T-cell (primary cell): ENCODE measurements at places on chromosomes 7 and 10. TPM values are rescaled to one million over a fixed set of nuclear protein-coding genes. Genes with fewer than 3 reads are reported as not detected.

EBLN1 gene
- not detected for total RNA-seq

DNA sequence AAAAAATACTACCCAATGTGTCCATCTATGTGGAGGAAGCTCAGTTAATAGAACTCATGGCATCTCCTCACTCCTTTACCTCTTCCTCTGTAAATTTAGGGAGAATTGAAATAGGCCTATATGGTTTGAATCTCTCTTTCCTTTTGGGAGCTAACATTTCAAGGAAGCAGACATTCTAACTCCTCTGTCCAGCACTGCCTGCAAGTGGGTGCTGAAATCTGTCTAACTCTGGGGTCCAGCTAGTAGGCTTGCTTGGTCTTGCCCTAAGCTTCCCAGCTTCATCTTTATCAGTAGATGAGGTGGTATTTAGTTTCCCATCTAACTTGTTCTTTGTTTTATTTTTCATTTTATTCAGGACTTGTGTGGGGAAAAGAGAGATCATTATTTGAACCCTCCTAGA is 23.2 kb downstream of the CYCS start:
- no peak overlapping the region for H3K4me3 ChIP-seq
- DNase-seq: no peak

AGR2 gene
- 2.5 TPM for total RNA-seq

GRCh38 chr10:128852449-128852848 is 614.6 kb upstream of the MGMT start:
- no peaks in the 10 kb centered on the region for H3K36me3 ChIP-seq
- peaks cover 19% of the 10 kb centered on the region for H3K27me3 ChIP-seq
- no peaks in the 10 kb centered on the region for H3K4me1 ChIP-seq
- no peak for DNase-seq
- H3K4me3 ChIP-seq: no peak overlapping the region
- H3K27ac ChIP-seq: no peak overlapping the region

- H3K36me3 ChIP-seq: peaks cover 7% of the 10 kb centered on the region
- H3K27me3 ChIP-seq: no peaks in the 10 kb centered on the region
- no peaks in the 10 kb centered on the region for H3K4me1 ChIP-seq
- H3K27ac ChIP-seq: no peak overlapping the region
Observed at GRCh38 chr10:119140603-119141245, 24.8 kb downstream of the SFXN4 start.

GRCh38 chr10:53276797-53277196 is 504.2 kb upstream of the MBL2 start:
- no peaks in the 10 kb centered on the region for H3K4me1 ChIP-seq
- H3K4me3 ChIP-seq: no peak overlapping the region
- H3K27ac ChIP-seq: no peak overlapping the region
- no peak for DNase-seq
- no peaks in the 10 kb centered on the region for H3K36me3 ChIP-seq
